ENCODE measurements at places on chromosomes 2 and 18. TPM values are rescaled to one million over a fixed set of nuclear protein-coding genes. Genes with fewer than 3 reads are reported as not detected.

MATN3 gene
- total RNA-seq = not detected

DNPEP gene
- 99.6 TPM for total RNA-seq

RAMP1 gene
- total RNA-seq = not detected

SEPTIN10 gene
- 3.0 TPM for total RNA-seq

FIGN gene
- not detected for total RNA-seq

PPM1G gene
- total RNA-seq = 158 TPM

LIMS4 gene
- total RNA-seq = 2.9 TPM

RAX gene
- total RNA-seq = 0.24 TPM

TTC39C gene
- total RNA-seq = 59.6 TPM

SNORC gene
- 2.0 TPM for total RNA-seq

LMAN1 gene
- 134 TPM for total RNA-seq

BMP10 gene
- total RNA-seq = not detected

UGT1A4 gene
- not detected for total RNA-seq

MSTN gene
- total RNA-seq = 0.19 TPM

GALNT5 gene
- 0.08 TPM for total RNA-seq

FOXI3 gene
- not detected for total RNA-seq

DUSP19 gene
- 2.1 TPM for total RNA-seq

DDX18 gene
- 115 TPM for total RNA-seq

Data from activated T-helper 17 cell treated with anti-CD3 and anti-CD28 coated beads, Interleukin-2, amount 50 U/mL, for 72 hours (primary cell).